ENCODE measurements at places on chromosomes 3 and 15.
A peak's percentile ranks its signal among the peaks of the same experiment; 100 is the strongest.

DNA sequence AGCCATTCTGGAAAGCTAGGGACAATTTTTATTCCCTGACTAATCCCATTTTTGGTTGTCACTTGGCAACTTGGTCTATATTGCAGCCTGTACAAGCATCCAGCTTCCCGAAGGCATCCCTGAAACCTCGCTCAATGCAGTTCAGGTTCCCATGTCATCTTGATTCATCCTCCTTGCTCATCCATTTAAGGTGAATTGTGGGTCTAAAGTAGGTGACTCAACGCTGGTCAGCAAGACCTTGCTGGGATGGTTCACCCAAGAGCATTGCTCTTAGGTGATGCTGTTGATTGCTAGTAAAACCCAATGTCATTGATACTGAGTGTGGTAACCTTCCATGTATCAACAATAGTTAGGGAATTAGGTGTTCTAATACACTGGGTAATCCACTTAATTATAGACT is 13.1 kb upstream of the RAB8B start:
- DNase-seq = no peak

- no peak for DNase-seq
Observed at GRCh38 chr15:73750438-73750837, 2.7 kb downstream of the INSYN1 start.

DNA sequence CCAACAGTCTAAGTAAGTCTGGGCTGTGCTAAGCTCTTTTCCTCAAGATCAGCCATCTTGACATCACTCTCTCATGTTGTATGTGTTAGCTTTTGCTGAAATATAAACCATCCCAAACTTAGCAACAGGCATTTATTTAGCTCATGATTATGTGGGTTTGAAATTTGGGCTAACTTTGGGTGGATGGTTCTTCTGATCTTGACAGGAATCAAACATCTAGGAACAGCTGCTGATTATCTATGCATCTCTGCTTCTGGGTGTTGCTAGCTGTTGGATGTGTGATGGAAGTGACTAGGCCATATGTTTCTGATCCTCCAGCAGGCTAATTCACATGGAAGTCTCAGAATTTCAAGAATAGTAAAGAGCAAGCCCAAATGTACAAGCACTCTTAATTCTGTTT is 615.2 kb upstream of the TGFBR2 start:
- no peak for DNase-seq

- no peak for DNase-seq
Observed at GRCh38 chr3:190116551-190117067, 4.1 kb downstream of the P3H2 start.

DNA sequence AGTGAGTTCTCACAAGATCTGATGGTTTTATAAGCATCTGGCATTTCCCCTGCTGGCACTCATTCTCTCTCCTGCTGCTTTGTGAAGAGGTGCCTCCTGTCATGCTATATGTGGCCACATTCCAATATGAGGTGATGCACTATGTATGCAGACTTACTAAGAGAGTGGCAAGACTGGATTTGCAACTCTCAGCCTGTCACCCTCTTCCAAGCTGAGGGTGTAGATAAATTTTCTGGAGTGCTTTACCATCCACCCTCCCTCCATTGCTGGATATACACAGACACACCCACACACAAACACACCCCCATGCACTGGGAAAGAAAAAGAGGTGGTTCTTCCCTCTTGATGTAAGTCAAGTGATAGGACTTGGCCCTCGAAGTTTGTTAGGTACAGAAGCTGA is 30.2 kb upstream of the CHMP2B start:
- DNase-seq = no peak

DNA sequence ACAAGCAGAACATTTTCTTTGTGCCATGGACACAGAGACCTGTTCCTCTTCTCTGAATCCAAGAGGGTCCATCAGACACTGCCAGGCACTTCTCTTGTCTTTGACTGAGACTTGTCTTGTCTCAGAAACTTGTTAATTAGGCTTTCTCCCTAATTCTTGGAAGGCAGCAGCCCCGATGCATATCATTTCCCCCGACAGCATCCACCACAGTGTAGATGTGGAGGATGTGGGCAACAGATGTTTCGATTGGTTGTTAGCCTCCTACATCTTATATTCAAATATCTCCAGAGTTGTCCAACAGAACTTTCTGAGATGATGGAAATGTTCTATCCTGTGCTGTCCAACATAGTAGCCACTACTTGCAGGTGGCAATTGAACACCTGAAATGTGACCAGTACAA is 15.5 kb downstream of the GASK1A start:
- DNase-seq = no peak

DNA sequence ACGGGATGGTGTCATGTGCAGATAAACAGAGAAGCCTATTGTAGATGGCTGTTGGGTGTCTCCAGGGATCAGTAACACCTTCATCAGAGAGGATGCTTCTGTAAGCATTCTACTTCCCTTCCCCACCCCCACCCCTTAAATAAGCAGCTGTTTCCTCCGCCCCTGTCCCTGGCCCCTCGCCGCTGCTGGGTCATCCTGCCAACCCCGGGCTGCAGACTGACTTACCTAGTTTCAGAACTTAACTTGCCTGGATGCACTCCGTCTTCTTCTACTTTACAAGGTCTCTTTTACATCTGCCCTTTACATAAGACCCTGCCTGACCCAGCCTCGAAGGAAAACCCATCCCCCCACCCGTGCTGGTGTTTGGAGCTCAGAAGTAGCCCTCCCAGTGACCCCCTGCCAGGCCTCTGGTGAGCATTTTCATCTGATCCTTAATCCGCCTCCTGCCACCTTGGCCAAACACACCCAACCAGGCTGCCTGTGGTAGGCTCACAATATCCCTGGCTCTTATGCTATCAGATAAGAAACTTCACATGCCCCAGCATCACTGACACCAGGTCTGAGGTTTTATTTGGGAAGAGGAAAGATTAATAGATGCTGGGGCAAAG is 103.0 kb upstream of the HES1 start:
- no peak for DNase-seq

DNA sequence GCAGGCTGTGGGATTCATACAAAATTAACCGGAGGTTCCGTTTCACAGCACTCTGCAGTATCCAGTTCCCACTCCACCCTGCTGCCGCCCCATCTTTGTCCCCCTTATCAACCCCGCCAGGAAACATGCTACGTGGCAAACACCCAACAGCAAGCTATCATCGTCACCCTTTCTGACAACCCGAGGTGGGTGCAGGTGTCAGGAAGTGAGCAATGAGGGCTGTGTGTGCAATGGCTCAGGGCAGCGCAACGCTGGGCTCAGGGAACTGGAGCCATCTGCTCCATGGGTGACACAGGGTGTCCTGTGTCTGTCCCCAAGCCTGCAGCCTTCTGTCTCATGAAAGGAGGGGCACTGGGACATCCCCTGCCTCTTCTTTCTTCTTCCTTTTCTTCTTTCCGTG is 60.9 kb downstream of the ATP2B2 start:
- no peak for DNase-seq

- no peak for DNase-seq
Observed at GRCh38 chr3:188712248-188712924, 459.4 kb upstream of the TPRG1 start.

DNA sequence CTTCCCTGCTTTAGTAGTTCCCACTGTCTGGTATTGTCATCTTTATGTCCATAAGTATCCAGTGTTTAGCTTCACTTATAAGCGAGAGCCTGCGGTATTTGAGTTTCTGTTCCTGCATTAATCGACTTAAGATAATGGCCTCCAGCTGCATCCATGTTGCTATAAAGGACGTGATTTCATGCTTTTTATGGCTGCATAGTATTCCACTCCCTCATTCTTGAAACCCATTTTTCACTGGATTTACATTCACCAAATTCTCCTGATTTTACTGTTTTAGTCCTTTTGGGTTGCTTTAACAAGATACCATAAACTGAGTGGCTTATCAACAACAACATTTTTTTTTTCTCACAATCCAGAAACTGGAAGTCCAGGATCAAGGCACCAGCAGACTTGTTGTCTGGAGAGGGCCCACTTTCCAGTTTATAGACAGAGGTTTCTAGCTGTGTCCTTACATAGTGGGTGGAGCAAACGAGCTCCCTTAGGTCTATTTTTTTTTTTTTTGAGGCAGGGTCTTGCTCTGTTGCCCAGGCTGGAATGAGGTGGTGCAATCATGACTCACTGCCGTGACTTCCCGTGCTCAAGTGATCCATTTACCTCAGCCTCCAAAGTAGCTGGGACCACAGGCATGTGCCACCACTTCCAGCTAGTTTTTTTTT is 6.1 kb upstream of the TICRR start:
- DNase-seq = no peak

DNA sequence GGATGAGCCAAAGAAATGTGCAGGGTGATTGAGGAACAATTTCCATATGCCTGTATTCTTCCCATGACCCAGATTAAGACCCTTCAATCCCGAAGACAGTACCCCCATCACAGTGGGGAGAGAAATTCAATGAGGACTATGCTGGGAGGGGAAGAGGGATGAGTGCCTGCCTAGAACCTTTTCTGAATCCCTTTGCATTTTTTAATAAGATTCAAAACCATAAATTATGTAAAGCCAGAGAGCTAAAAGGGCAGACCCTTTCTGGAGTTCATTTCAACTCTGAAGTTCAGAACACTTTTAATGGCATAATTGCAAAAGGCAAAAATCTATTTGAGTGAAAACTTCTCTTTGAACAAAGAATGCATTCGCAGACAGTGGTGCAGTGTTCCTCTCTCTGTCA is 529.5 kb downstream of the NTRK3 start:
- no peak for DNase-seq

- DNase-seq = no peak
Observed at GRCh38 chr3:84439476-84439875, 519.3 kb upstream of the CADM2 start.

- DNase-seq = no peak
Observed at GRCh38 chr15:38085114-38085513, 150.7 kb downstream of the TMCO5A start.

- DNase-seq = peak; percentile 28
Observed at GRCh38 chr3:85567071-85567676, 608.4 kb downstream of the CADM2 start.

DNA sequence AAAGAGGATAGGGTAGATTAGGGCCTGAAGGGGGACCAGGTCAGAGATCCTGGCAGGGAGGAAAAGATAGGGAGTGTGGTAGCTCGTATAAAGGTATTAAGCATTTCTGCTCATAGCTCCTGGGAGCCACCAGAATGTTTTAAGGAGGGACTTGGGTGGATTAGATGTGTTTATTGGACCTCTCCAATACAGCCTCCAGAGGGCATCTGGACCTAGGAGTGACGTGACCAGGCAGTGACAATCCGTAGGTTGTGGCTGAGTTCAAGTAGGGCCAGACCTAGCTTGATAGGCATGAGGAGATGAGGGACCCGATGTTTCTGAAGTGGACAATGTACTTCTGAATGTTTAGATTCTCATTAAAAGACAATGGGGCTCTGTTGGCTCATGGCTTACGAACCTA is 435.2 kb downstream of the MCTP2 start:
- DNase-seq = no peak

DNA sequence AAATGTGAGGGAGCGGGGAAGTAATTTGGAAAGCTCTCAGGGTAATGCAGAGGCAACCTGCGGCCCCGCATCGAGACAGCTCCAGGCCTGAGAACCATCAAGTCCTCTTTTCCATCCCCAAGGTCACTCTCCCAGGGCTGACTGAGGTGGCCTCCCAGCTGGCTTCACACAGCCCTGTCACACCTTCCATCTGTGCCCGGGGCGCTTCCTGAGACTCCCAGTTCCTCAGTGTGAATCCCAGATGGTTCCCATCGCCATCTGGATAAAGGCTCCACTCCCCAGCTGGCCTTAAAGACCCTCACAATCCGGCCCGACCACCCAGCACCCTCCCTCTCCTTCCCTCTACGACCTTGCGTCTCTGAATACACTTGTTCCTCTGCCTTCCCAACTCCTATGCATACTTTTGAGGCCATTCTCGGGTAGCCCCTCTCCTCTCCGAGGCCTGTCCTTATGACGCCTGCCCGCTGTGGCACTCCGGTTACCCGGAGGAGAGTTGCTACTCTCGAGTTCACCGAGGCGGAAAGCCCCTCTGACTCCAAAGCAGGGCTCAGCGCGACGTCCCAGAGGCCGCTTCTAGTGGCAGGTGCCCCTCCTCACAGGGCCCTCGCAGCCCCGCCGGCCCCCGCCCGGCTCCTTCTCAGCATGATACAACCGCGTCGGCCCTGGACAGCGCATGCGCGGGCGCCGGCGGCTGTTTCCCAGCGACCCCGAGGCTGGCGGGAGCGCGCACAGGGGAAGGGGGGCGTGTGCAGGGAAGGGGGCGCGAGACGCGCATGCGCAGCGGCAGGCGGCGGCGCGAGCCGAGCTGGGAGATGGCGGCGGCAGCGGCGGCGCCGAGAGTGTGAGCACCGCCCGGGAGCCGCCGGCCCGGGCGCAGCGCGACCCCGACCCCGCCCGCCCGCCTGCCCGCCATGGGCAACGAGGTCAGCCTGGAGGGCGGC is at the start of gene BSN:
BSN (plus strand) TSS at position 786 of the 941 bp plus-strand sequence; CDS start at position 912, 126 bp downstream.
- peak; percentile 82 for DNase-seq

- DNase-seq = no peak
Observed at GRCh38 chr3:172076212-172076611, 36.8 kb downstream of the FNDC3B start.

GRCh38 chr3:181699171-181699903 is 12.4 kb upstream of the SOX2 start:
- DNase-seq = no peak

DNA sequence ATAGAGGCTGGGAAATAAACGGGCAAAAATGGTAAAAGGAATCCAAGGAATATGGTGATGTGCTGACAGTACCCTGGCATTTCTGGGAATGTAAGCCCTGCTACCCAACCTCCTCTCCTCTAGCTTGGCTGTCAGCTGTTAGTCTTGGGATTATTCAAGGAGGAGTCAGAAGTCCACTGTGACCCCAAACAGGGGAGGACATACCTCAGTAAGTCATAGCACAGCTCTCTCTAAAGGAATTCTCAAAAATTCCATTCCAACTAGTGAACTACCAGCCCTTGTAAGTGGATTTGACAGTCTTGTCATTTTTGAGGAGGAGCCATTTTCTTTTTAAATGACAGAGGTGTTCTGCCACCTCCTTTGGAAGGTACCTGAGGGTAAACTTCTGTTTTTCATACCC is 207.5 kb downstream of the PDCD6IP start:
- DNase-seq = no peak

- no peak for DNase-seq
Observed at GRCh38 chr3:154123906-154124305, 2.7 kb downstream of the ARHGEF26 start.

- DNase-seq = peak; percentile 64
Observed at GRCh38 chr3:53255423-53255774, 423 bp downstream of the TKT start.

DNA sequence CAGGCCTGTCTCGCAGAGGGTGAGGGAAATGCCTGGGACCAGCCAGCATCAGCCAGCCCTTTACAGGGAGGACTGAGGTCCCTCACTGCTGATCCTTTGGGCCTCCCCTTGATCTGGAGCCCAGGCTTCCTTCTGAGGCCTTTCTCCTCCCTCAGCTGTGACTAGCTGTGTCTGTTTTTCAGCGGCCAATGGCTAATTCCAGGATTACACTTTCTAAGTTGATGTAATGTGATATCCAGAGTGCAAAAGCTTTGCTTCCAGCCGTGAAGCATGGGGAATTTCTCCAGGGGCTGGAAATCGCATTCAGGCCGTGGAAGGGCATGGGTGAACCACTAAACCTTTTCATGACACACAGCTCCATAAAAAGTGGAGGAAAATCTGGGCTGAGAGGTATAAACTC is 157.6 kb downstream of the SHQ1 start:
- DNase-seq = no peak

- no peak for DNase-seq
Observed at GRCh38 chr15:95425859-95426258, 904.6 kb upstream of the NR2F2 start.

Data from activated CD4-positive, CD25-positive, alpha-beta regulatory T cell treated with anti-CD3 and anti-CD28 coated beads, Interleukin-2, amount 50 U/mL, for 72 hours (primary cell).